ENCODE measurements at places on chromosomes 7 and 10.

DNA sequence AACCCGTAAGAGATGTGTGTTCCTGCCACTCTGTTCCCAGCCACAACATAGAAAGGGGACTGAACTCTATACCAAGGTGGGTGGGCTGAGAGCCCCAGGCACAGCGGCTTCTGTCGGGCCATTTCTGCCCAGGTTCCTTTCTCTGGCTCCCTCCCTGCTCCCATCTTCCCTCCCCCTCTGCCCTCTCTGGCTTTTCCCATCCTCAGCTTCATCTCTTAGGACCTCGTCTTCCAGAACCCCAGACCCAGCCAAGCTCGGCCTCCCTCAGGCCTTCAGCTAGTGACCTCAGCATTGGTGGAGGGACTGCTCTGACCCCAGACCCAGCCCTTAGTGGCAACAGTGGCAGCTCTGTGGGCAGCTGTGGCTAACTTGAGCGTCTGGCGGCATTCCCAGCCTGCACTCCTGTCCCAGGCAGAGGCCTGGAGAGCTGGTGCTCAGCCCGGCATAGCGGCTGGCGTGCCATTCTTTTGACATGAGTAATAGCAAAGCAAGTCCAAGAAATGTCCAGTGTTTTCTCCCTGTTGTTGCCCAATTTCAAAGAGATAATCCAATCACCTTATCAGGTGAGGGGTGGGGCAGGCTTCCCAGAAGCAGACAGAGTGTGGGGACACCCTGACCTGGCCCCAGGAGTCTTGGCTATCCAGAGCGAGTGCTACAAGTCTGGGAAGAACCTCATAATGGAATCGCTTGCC is 15.9 kb downstream of the PTPRE start:
- DNase-seq, result no peak

DNA sequence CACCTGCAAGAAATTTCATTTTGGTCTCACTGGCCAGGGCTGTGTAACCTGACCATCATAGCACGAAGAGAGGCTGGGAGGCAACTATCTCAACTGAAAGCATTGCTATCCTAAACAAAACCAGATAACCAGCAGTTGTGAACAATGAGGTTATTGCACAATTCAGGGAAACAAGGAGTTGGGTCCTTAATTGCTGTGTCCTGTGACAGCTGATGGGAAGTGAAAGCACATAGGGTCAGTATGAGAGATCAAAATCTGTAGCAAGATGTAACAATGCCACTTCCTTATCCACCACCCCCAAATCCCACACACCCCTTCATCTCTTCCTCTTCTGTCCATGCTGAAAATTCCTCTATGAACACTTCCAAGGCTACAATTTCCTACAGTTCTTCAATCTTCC is 80.2 kb downstream of the HTR7 start:
- no peak for DNase-seq

DNA sequence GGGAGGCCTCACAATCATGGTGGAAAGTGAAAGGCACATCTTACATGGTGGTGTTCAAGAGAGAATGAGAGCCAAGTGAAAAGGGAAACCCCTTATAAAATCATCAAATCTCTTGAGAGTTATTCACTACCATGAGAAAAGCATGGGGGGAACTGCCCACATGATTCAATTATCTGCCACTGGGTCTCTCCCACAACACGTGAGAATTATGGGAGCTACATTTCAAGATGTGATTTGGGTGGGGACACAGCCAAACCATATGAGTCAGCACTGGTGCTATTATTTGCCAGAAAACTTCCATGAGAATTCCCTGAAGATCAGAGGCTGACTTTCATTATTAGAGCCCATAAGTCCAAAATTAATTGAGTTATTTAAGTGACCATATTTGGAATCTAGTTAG is 1001.2 kb upstream of the POT1 start:
- DNase-seq, result no peak

GRCh38 chr10:61140765-61141392 is 196.9 kb upstream of the RHOBTB1 start:
- peak; percentile 51 for DNase-seq

DNA sequence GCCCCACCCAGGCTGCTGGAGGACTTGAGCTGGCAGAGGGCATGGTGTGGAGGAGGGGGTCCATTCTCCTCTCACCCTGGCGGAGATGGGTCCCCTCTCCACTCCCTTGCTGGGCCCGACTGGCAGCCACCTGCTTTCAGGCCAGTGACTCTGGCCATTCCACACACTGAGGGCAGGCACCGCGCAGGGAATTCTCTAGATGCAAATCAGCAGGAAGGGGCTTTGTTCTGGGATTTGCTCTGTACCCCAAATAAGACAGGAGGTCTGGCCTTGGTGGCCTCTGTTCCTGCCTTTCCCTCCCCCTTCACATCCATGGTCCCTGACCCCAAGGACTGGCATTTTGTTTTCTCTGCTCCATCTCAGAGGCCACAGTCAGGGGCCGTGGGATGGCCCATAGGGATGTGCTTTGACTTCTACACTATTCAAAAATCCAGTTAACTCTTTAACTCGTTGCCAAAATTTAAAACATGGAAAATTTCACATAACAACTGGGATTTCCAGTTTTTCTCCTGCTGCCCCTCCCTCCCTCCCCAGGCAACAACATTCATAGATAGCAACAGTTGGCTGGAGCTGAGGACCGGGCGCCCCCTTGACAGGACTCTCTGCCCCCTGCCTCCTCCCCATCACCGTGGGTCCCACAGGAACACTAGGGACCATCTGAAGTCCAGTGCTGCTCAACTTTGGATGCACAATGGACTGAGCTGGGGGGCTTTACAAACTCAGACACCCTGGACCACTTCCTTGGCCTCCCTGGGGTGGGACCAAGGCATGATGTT is 33.9 kb downstream of the PPIF start:
- no peak for DNase-seq

DNA sequence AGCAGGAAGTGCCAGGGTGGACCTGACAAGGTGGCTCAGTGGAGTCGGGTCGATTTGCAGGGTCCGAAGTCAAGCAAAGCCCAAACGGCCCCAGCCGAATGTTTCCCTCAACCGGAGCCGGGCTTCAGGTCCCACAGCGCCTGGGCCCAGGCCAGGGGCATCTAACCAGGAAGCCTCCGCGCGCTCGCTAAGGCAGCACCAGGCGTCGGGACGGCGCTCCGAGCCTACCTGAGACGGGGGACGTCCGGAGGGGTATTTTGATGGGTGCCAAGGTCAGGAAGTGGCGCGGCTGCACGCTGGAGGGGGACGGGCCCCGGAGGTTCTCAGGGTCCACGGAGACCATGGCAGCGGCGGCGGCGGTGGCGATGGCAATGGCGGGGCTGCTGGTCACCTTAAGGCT is 51.5 kb downstream of the TCERG1L start:
- no peak for DNase-seq

DNA sequence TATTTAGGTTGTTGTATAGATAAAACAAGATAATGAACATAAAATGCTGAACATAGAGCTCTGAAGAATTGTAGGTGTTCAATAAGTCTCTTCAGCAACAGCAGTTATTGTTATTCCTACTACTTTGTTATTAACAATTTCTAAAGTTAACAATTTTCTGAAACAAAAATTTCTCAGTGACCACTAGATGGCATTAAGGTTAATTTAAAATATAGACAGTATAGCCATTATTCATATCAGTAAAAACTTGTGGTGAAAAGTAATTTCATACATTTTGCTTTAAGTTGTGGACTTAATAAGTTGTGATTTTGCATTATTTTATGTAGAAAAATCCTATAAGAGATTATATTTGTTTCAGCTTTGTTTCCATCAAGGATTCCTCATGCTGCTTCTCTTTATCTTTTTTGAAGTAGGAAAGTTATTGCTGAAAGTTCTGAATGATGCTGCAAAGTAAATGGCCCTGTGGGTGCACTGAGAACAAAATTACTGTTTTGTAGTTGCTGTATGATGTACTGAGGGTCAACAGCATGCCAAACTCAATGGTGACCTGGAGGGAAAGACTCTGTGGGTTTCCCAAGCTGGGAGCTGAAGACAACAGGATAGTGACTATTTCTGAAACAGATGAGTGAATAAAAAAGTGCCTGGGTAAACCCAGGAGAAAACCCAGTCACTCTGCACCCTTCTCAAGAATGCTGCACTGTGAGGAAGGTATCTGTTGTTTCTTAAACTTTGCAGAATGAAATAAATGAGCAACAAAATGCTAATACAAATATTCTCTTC is 253.6 kb downstream of the KIF20B start:
- DNase-seq, result no peak

DNA sequence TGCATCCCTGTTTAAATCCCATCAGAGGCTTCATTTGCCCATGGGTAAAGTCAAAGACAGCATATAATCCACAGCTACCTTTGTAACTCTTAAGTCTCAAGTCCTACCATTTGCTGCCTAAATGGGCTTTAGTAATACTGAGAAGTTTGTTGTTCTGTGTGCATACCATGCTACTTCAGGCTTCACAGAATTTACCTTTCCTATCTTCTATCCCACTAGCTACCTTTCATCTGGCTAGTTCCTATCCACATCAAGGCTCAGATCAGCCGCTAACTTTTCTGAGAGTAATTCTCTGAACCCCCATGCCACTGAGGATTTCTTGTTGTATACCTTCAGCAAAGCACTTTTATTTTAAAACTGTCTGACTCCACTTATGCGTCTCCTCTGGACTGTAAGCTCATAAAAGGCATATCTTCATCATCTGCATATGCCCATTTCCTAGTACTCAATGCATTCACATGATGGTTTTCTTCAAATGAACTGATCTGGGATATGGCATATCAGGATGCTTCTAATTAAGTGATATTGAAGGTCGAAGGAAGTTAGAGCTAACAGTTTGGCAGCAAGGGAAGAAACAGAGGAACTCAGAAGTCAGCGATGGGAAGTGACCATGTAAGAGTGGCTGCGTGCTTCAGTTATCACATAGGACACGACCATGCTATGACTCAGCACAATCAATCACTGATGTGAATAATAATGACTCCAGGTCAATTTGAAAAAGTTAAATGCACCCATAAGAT is 283.9 kb upstream of the DKK1 start:
- DNase-seq, result no peak

GRCh38 chr7:138324941-138325340 is 135.1 kb upstream of the TRIM24 start:
- DNase-seq, result peak; percentile 21

GRCh38 chr10:112080231-112080630 is 103.3 kb downstream of the GPAM start:
- DNase-seq, result no peak

DNA sequence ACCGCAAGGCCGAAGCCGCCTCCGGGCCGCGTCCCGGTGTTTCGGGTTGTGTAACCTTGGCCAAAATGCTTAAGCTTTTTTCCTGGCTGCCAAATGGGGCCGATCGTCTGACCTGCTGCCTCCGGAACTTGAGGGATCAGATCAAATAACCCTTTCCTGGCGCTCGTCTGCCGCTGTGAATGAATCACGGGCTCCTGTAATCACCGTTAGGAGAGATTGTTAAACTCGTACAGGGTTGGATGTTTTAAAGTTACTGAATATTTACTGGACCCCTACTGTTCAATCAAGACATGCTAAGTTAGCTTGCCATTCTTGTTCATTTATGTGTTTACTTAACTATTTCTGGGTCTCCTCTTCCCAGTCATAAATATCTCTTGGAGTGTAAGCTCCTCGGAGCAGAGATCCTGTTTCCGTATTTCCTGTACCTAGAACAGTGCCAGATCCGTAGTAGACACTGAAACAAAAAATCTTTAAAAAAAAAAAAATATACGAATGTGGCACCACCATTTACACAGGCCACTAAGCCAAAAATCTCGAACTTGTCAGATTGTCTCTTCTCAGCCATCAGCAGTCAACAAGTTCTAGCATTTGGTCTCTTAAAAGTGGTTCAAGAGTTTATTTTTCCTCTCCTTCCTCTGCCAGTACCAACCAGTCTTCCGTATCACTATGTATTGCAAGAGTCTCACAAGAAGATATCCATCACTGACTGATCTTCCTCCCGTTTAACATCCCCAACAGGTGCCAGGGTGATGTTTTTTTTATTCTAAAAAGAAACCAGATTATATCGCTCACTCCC is 650 bp upstream of the TM9SF3 start:
- DNase-seq, result peak; percentile 62

DNA sequence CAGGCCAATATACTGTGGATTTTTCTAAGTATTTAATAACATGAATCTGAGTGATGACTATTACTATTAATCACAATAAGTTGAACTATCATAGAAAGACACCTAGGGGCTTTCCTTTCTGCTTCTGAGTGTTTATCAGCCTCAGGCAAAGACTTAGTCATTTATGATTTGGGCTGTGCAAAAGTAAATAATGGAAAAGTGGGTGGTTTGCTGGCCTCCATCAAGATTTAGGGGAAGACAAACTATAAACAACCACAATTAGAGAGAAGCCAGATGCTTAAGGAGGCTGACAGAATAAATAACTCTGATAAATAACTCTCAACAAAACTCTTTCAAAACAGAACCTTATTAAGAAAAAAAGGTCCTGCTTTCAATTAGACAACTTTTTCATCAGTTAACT is 64.7 kb downstream of the MACC1 start:
- no peak for DNase-seq

- DNase-seq, result peak; percentile 53
Observed at GRCh38 chr7:114310345-114311110, 104.1 kb upstream of the FOXP2 start.
